ENCODE measurements at places on chromosomes 5 and 9.

- no peak for DNase-seq
Measured at GRCh38 chr5:55363856-55364255, 56.1 kb downstream of the MTREX start.

DNA sequence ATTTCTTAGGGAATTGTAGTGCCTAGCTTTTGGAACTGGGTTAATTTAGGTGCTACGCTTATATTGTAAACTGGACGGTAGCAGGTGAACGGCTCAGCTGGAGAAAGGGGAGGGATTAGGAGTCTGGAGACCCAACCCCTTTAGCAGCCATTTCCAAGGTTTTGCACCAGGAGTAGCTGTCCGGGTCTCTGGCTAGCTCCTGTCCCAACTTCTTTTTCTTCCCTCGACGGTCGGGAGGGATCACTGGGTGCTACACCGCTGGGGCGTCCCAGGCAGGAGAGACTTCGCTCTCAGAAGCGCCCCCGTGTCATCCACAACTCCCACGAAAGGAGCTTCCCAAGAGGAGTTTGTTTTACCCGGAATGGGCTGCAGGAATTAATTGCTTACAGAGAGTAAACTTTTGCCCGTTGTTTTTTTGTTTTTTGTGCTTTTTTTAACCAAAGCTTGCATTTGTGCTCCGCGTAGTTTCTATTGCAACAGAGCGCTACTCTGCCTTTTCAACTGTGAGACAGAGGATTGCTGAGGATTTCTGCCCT is 1640.9 kb upstream of the C9orf72 start:
- DNase-seq = no peak

DNA sequence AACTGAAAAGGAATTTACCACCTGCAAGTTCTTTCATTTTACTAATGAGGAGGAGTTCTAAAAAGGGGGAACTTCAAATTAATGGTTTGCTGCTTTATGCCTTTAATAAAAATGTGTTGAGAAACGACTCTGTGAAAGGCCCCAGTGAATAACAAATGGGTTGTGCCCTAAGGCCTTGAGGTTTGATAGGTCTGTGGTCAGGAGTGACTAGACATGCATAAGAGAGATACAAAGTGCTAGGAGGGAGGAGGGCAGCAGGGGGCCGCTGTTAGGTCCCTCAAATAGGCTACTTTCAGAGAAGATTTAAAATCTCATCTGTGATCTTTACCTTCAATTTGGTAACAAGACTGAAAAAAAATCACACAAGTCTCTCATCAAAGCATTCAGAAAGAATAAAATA is 58.3 kb downstream of the FAM81B start:
- no peak for DNase-seq

- no peak for DNase-seq
Measured at GRCh38 chr5:131581702-131582101, 53.3 kb downstream of the RAPGEF6 start.

GRCh38 chr9:72949244-72949582 is 3.6 kb downstream of the ALDH1A1 start:
- no peak for DNase-seq

DNA sequence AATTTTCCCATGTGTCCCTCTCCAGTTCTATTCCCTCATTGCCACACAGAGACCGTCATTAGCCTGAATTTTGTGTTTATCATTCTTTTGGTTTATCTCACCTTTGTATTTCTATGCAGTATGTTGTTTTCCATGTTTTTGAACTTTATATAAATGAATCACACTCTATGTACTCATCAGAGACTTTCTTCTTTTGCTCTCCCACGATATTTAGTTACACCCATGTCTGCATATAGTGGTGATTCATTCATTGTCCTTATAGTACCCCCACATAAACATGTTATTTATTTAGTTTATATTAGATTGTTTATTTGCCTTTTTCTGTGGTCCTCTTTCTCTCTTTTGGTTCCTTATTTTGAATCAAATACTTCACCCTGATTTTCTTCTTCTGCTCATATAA is 199.7 kb downstream of the FSTL4 start:
- DNase-seq = no peak

DNA sequence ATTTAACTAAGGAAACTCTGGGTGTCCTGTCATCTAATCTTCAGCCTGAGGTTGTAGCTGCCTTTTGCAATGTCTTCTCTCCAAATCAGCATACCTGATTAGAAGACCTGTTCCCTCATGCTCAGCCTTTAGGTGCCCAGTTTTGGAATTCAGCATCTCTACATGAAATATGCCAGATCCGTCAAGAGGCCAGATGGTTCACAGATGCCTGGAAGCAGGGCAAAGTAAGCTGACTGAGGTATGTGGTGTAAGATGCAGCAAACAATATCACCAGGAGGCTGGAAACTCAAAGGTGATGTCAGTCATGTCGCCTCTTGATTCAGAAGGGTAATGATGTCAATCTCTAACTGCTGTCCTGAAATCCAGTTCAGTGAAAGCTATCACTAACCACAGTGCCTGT is 324.4 kb downstream of the PRELID2 start:
- DNase-seq = no peak

DNA sequence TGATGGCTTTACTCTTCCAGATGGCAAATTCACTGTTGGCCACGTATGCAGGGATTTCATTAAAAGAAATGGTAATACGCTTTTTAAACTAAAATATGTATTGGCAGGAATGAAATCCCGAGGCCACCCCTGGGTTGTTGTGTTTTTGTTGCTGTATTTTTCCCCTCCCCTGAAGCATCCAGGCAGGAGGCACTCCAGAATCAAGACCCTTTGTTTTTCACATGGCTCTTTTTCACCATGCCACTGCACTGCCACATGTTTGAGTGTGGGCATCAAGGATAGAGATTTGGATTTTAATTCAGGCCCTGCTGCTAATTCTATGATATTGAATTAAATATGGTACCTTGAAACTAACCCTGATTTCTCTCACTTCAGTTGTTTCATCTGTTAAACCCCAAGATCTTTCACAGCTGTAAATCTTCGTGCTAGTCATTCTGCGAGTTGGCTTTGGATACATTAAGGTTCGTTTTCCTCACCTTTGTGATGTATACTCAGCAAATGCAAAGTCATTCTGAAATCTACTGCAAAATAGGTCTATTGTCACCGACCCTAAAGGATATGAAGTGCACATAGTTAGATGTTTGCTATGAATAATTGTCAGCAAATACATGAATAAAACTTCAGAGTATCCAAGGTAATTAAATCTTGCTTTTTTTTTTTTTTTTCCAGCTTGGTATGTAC is 533.4 kb downstream of the PTPRD start:
- no peak for DNase-seq

DNA sequence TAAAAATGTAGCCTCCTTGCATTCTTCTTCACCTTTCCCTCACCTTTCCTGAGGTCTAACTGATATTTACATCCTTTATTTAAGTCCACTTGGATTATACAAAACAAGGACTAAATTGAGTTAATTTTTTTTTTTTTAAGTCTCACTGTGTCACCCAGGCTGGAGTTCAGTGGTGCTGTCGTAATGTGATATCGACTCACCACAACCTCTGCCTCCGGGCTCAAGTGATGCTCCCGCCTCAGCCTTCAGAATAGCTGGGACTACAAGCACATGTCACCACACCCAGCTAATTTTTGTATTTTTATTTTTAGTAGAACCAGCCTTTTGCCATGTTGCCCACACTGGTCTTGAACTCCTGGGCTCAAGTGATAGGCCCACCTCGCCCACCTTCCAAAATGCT is 195.3 kb downstream of the BNC2 start:
- no peak for DNase-seq

GRCh38 chr9:8821910-8822666 is 1022.5 kb upstream of the DMAC1 start:
- DNase-seq = no peak

DNA sequence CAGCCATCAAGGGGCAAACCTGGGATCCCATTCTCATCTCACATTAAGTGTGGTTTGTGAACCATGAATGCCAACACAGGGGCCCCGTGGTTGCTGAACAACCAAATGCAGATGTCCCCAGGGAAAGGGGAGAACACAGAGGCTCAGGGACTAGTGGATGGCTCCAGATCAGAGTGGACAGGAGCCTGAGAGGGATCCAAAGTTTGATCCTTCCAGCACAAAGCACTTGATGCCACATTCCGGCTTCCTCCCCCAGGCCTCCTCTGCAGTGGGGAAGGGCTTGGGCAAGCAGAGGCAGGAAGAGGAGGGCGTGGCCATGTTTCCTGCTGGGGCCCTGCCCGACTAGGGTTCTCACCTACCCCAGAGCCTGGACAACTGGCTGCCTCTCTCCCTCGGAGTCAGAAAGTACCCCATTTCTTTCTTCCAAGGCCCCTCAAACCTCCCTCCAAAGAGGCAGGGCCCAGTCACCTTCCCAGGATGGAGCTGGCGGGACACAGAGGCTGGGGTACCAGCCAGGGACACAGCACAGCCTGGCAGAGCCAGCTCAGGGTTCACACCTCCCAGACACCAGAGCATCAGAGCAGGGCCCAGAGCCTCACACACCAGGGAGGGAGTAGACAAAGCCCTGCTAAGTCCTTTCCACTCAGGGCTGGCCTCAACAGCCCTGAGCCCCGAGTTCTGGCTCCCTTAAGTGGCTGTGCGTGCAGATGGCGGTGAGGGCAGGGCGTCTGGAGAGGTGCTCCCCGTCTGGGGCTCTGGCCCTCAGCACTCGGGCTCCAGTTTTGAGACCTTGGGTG is 4.3 kb upstream of the RNF44 start:
- DNase-seq = no peak

- no peak for DNase-seq
Measured at GRCh38 chr5:122073864-122074263, 4.2 kb downstream of the LOX start.

DNA sequence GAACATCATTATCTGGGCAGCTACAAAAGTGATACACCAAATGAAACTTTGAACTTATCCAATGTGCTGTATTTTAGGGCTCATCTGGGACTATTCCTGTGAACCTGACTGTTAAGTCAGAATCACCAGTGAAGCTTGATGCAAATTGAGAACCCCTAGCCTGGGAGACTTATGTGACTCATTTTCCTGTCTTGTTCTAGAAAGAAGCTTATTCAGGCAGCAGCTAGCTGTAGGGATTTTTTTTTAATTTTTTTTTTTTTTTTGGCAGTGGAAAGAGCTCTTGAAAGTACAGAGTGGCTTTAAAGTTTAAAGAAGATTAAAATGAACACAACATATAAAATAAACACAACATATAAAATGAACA is 81.1 kb upstream of the TNFAIP8 start:
- DNase-seq = peak; percentile 57

DNA sequence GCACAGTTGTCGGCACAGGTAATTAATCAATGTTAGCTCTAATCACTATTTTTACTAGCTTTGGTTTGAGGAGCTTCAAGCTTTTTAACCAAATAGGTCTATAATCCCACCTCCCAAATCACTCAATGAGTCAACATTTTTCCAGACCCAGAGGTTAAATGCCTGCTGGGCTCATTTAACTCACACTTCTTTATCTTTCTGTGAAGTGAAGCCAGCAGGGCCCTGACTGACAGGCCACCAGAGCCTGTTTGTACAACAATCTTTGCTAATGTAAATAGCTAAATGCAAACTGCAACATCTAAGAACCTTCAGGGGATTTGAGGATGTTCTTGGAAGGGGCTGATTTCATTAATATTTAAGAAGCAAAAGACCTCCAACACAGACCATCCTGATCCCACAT is 98.4 kb upstream of the NREP start:
- no peak for DNase-seq
